ENCODE measurements at places on chromosomes 5 and 9.

GRCh38 chr9:77725046-77725694, 77.0 kb upstream of the GNA14 start:
- DNase-seq: no peak

DNA sequence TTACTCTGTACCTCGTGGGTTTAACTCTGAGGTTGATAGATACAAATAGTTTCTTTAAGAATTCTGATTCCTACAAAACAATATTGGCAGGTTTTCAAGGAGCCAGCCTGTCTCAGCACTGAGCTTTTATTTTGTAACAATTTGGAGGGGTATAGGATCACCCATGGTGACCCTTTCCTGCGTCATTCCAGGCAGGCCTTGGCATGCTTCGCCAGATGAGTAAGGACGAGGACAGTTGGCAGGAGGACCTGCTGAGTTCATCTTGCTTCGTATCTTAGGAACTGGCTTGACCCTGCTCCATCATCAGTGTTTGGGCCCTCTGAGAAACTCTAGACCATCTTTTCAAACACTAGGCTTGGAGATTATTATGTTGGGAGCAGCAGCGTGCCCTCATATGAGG, 17.9 kb downstream of the ZNF462 start:
- DNase-seq: no peak

GRCh38 chr5:62690421-62690820, 111.8 kb downstream of the LRRC70 start:
- no peak for DNase-seq

GRCh38 chr5:6568889-6569288, 64.0 kb downstream of the NSUN2 start:
- DNase-seq: no peak

- DNase-seq: no peak
Observed at GRCh38 chr5:44911501-44911900, 102.8 kb downstream of the MRPS30 start.

Data from endothelial cell of umbilical vein (primary cell).